ENCODE measurements at places on chromosomes 7 and 10.

DNA sequence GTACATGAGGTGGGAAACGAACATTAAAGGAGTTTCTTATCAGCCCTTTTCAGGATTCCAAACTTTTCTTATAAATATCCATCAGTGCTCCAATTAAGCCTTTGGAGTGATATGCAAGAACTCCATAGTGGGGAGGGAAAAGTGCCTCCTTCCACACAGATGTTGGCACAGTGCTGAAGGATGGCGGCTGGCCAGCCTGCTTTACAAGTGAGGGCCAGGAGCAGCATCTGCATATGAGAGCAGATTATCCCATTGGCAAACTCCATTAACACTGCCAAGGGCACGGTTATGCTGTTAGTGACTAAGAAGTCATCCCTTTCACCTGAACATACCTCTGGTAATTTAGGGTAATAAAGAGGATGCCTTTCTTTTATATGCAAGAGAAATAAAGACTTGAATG, 543.1 kb downstream of the CNTNAP2 start:
- DNase-seq = no peak

GRCh38 chr10:49135575-49136313, 1.9 kb upstream of the FAM170B start:
- no peak for DNase-seq

DNA sequence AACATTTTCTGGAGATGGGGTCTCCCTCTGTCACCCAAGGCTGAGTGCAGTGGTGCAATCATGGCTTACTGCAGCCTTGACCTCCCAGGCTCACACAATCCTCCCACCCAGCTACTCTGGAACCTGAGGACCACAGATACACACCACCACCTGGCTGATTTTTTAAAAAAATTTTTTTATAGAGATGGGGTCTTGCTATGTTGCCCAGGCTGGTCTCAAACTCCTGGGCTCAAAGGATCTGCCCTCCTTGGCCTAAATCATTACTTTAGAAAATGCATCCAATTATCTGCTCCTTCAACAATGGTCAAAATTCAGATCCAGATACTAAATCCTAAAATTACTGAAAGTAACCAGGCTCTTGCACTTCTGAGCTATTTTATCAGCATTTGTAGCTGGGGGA, 55.2 kb downstream of the CTBP2 start:
- no peak for DNase-seq

DNA sequence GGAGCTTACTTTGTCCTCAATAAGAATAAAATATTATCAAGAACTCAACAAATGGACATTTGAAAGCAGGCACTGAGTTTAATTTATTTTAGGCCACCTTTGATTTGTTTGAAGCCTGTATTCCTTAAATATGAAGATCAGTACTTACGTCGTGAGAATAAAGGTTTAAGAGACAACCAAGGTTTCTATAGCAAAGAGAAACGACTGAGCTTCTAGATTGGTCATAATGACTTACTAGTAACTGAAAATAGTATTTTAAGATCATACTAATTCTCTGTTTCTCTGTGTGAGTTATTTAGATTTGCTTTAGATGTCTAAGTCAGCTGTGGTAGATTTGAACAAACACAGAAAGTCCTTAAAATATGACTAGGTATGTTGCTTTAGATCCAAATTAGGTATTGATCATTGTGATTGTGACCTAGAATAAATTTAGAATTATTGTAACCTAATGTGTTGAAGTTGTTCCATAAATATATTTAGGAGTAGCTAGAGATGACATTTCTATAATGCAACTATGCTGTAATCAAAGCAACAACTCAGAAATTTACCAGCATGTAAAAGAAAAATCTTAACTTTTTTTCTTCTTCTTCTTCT, 2.4 kb upstream of the GLCCI1 start:
- no peak for DNase-seq

- no peak for DNase-seq
Measured at GRCh38 chr10:74644738-74645137, 181.7 kb upstream of the KAT6B start.

DNA sequence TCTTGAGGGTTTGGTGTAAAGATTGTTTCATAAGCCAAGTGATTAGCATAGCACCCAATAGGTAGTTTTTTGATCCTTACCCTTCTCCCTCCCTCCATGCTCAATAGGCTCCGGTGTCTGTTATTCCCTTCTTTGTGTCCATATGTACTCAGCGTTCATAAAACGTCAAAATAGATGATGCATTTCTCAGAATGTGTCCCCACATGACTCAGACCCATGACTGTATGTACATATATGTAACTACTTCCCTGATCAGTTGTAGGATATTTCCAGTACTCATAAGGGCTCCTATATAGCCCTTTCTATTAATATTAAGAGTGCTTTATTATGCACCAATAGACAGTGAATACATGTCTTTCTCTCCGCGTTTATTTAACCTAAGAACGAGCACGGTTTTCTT, 466.9 kb downstream of the KIF20B start:
- DNase-seq = no peak

DNA sequence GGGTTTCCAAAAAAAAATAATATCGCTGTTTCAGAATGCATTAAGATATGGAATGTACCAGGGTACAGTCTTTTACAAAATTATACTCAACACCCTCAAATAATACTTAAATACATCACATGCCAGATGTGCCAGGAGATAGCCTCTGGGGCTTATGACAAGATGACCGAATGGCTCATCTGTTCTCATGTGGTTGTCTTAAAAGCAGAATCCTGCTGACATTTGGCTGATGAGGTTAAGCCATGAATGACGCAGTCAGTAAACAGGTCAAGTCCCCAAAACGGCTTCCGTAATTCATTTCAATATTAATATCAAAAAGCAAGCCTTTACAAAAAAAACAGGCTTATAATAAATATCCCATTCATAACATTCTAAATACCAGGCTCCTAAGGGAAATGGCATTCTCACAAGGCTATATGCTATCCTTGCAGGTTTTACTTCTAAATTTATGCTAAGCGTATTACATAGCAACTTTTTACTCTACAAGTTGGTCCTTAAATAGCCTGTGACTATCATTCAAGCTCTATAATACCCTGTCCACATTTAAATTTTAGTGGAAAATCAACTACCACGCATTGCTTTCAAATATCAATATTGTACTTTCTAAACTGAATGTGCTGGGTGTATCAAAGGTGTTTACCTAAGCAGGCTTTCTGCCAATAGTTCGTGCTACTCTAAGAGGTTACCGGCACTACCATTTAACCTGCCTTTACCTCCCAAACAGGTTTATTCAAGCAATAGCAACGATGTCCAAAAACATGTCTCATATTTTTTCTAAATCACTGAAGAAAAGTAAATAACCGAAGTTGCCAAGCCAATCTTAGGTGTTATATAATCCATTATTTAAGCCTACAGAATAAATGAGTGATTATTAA, 15.6 kb downstream of the SMURF1 start:
- no peak for DNase-seq

- no peak for DNase-seq
Measured at GRCh38 chr7:144747936-144748335, 87.9 kb downstream of the TPK1 start.

- no peak for DNase-seq
Measured at GRCh38 chr10:78312197-78313047, 278.8 kb downstream of the RPS24 start.

- DNase-seq = no peak
Measured at GRCh38 chr10:93475871-93476270, 6.3 kb downstream of the MYOF start.

DNA sequence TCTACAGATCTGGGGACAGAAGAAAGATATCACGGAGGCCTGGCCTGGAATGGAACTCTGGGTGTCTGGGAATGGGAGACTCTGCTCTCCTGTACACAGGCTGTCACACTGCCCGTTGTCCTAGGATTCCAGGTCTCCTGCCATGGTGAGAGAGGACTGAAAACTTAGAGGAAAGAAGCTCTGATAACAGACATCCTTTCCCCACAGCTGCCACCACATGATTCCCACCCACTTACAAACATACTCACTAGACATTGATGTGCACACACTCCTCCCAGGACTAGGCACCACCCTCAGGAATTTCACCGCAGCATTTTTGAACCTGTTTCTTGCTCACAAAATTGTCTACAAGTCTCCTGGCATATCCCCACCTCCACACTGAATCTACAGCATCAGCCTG, 5.7 kb downstream of the ZNF92 start:
- no peak for DNase-seq

DNA sequence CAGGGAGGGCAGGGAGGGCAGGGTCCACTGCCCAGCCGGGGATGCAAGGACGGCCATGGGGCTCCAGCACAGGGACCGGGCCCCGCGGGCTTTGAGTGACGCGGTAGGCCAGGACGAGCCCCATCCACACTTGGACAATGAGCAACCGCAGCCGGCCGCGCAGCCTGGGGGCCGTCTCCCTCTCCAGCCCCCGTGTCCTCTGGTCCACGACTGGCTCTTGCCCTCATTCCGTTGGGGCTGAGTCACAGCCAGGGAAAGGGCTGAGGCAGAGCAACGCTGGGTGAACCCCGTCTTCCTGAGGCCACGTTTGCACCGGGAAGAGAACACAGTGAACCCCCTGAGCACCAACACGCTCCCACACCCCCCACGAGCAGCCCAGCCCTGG, 23.7 kb downstream of the SHH start:
- no peak for DNase-seq

DNA sequence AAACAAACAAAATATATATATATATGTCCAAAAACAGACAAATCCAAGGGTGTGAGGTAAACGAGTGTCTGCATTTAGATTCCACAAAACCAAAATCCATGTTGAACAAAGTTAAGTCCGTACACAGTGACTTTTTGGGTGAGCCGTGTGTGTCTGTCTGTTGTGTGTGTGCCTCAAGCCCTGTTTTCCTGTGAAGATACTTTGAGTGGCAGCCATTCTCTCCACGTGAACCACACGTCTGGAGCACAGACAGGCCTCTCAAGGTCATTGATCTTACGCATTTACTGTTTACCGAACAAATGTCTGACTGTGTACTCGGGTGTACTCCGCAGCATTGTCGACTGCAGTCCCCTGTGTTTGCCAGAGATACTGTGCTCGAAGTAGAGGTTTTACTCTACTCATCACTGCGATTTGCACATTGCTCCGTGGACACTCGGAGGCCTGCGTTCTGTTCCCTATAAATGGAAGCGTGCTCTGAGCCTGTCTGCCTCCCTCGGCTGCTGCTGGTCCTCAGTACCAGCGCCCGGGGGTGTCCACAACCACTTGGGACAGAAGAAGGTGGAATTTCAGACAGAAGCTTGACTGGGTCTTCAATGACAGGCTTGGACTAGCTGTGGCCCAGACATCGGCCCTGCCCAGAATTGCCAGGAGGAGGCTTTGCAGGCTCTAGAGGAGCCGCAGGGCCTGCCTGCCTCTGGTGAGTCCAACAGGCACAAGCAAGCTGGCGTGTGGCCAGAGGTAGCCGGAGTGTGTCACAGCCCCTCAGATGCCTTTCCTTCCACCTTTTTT, 22.1 kb downstream of the CYP17A1 start:
- DNase-seq = no peak

GRCh38 chr10:93503075-93503474, 6.7 kb downstream of the CEP55 start:
- no peak for DNase-seq

GRCh38 chr10:22476601-22477321, 131.5 kb downstream of the SPAG6 start:
- peak; percentile 25 for DNase-seq

GRCh38 chr10:18658271-18659124, 733 bp upstream of the ARL5B start:
- DNase-seq = no peak

DNA sequence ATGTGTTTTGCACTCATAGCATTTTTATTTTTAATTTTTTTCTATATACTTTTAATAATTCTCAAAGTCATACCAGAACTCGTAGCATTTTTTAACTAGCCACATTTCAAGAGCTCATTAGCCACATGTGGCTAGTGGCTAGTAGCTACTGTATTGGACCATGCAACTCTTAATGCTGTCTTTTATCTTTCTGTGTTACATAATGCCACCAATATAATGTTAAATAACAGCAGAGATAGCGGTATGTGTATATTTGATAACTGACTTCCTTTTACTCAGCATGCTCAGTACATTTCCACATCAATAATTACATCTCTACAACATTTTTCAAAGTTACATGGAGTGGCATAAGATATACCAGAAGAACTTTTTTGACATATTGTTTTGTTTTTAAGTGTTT, 91.4 kb downstream of the CDK13 start:
- no peak for DNase-seq

- no peak for DNase-seq
Measured at GRCh38 chr10:119090968-119091367, 10.4 kb upstream of the EIF3A start.

DNA sequence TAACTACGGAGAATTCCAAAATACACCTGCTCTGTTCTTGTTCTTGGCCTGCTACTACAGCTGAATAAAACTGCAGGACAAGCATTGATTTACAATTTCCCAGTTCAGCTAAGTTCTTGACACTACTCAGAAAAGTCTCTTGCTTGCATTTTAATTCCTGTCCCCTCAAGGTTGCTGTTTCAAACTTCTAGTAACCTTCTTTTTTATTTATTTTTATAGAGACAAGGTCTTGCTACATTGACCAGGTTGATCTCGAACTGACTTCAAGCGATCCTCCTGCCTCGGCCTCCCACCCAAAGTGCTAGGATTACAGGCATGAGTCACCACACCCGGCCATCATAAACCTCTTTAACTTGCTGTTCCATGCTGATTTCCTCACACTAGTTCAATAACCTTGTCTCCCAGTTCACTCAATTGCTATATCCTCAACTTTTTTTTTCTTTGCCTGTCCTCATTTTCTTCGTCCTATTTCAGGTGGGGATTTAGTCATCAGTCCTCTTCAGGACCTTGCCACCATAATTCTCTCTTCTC, 79.9 kb downstream of the ARHGAP21 start:
- DNase-seq = no peak

Measured in neural crest cell (in vitro differentiated cells).